CD4-positive, alpha-beta T cell treated with Interleukin-4 for 1 hour (primary cell): ENCODE measurements at places on chromosomes 7 and 10.
A peak's percentile ranks its signal among the peaks of the same experiment; 100 is the strongest.

DNA sequence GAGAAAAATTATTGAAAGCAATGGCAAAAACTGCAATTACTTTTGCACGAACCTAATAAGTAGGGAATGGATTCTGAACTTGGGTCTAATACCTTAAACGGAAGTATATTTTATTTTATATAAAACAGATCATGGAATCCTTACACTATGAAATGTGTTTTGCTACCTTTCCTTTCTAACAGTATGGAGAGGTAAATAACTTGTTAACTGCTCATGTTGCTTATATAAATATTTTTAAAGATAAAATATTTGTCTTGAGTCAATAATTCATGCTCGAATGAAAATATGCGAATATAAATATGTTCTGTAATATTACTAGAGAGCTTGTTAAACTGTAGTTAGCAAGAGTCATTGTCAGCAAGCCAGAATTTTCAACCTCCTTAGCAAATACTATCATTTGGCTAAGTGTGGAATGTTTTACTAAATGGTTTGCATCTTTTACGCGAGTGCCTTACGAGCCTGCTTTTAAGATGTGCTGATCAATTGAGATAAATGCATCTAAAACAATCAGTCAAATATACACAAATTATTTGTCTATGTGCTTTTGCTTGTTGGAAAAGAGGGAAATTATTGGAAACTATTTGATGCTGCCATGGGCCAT lies 5.9 kb downstream of the GNAT3 start:
- no peak for DNase-seq

DNA sequence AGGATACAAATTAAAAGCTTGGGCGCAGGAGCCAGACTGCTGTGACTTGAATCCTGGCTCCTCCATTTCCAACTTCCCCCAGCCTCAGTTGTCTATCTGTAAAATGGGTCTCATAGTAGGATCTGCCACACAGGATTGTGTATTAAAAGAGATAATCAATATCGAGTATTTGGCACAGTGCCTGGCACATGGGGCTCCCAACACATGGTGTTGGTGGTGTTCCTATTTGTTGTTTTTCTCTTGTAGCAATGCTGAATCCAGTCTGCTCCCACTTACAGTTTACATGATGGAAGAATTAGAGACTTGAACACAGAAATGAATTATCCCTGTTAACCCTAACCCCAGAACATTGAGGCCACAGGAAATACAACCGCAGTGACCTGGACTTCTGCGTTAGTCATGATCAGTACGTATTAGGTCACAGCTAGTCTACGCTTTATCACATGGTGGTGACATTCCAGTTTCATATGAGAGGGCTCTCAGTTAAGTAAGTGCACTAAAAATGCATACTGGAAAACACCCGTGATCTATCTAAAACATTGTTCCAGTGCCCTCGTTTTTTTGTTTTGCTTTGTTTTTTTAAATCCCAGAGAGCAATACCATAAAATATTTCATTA lies 169.5 kb upstream of the KLF14 start:
- peak; percentile 40 for DNase-seq

- no peak for DNase-seq
These were observed 32.9 kb downstream of the TACC2 start for GRCh38 chr10:122021828-122022227.

DNA sequence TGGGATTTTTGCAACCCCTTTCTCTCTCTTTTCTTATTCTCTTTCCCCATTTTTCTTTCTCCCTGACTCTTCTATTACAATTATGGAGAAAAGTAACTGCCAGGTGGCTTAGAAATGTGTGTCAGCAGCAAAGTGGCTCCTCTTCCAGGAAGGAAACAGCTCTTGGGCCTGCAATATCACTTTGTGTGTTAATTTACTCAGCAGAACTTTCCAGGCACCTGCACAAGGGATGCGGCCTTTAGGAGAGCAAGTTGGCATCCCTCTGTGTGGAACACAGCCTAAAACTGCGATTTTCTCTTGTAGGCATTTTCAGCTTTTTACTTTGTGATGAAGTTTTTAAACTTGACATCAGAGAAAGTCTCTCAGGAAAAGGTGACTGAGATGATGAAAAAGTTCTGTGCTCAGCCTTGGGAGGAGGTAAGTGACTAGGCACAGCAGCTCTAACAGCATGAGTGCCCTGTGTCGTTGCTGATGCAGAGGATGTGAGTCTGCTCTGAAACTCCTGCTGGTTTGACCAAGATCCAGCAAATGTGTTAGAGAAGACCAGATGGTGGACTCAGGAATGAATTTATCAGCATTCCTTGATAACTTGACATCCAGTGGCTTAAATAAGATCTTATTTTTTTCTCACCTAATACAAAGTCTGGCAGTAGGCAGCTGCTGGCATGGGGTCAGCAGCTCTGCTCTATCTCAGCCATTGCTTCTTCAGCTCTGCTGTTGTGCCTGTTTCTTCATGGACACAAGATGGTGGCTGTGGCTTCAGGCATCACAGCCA lies 47.4 kb upstream of the CC2D2B start:
- no peak for DNase-seq

GRCh38 chr7:25615593-25615992 lies 387.3 kb upstream of the NPVF start:
- DNase-seq = no peak

- DNase-seq = peak; percentile 63
These were observed 157.4 kb downstream of the ST7 start for GRCh38 chr7:117110480-117111315.

DNA sequence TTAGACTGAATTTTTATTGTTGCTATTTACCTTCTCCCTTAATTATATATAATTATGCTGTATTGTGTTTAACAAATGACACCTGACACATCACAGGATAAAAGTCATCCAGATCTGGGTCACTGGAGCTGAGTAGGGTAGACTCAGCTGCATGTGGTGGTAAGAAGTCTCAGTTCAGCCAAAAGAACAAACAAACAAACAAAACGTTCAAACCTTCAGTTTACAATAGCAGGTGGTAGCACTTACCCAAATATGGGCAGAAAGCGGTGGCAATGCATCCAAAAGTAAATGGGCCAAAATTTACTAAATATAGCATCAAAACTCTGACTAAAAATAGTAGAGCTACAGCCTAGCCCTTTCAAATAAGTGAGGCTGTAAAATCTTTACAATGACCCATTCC lies 42.2 kb downstream of the ZWINT start:
- no peak for DNase-seq

DNA sequence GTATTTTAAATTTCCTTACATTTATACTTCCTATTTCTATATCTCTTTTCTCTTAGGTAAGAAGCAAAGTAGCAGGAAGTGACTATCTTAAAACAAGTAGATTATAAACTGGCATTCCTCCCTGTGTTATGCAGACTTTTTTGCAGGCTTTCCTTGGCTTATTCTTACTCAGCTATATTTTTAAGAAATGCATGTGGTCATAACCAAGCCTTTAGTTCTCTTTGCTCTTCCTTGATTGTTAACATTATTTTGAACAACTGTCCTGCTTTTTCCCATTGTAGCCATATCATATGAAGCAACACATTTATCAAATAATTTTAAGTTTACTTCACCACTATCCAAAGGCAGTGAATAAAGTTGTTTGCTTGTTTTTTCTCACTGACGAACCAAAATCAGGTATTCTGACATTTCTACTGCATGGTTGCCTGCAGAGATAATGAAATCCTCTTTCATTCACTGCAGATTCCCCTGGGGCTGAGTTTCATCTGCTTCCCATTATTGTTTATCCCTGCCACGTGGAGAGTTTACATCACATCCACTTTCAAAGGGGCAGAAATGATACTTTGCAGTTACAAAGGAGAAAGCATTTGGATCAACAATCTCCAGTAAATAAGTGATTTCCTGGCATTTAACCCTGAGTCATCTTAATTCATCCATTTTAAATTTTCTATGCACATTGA lies 389.9 kb upstream of the SEMA3C start:
- DNase-seq = no peak

GRCh38 chr10:78025685-78026364 lies 3.5 kb downstream of the POLR3A start:
- DNase-seq = no peak

DNA sequence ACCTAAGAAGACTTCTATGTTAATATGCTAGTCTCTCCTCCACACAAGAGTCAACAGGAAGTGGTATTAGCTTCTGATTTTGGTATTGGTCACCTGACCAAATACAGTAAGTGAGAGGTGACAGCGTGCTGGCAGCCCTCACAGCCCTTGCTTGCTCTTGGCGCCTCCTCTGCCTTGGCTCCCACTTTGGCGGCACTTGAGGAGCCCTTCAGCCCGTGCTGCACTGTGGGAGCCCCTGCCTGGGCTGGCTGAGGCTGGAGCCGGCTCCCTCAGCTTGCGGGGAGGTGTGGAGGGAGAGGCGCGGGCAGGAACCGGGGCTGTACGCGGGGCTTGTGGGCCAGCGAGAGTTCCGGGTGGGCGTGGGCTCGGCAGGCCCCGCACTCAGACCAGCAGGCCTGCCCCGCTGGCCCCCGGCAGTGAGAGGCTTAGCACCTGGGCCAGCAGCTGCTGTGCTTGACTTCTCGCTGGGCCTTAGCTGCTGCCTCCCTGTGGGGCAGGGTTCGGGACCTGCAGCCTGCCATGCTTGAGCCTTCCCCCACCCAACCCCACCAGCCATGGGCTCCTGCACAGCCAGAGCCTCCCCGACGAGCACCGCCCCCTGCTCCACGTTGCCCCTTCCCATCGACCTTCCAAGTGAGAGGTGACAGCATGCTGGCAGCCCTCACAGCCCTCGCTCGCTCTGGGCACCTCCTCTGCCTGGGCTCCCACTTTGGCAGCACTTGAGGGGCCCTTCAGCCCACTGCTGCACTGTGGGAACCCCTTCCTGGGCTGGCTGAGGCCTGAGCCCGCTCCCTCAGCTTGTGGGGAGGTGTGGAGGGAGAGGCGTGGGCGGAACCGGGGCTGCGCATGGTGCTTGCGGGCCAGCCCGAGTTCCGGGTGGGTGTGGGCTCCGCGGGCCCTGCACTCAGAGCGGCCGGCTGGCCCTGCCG lies 4.2 kb upstream of the ACSL5 start:
- peak; percentile 77 for DNase-seq

DNA sequence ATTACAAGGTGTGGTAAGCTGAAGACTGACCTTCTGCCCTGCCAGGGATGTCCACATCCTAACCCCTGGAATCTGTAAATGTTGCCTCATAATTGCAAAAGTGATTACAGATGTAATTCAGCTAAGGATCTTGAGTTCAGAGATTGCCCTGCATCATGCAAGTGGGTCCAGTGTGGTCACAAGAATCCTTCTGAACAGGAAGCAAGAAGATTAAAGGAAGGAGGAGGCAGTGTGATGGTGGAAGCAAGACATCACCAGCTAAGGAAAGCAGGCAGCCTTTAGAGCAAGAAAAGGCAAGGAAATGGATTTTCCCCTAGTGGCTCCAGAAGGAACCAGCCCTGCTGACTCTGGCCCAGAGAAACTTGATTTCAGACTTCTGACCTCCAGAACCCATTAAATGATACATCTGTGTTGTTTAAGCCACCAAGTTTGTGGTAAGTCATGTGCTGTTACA lies 78.1 kb downstream of the USP6NL start:
- DNase-seq = no peak

- no peak for DNase-seq
These were observed 139.3 kb downstream of the GLI3 start for GRCh38 chr7:42097752-42098151.

DNA sequence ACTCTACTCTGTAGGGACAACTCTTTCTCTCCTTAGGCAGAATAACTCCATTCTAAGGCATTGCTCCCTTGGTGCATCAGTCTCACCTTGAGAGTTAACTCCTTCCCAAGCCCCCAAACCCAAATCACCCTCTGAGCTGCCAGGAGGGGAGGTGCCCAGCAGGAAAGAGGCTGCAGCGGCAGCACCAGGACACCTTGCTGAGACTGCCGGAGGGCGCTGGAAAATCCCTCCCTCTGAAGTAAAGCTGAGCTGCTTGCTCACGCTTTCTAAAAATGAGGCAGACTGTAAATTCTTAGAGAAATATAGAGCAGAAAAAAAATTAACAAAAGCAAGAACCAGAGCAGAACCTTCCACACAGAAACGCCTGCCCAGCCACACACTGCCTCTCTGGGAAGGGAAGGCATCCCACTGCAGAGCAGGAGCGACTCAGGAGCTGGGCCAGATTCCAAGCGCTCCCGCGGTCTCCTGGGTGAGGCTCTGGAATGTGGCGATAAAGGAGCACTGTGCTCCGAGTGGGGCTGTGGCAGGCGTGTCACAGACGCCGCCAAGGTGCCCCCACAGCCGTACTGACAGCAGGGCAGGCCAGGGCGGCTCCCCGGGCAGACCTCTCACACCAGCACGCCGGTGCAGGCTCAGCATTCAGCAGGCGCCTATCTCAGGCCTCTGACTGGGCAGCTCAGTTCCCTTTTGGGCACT lies 202.1 kb downstream of the TNS3 start:
- DNase-seq = no peak

GRCh38 chr10:65805993-65806392 lies 1119.8 kb upstream of the LRRTM3 start:
- no peak for DNase-seq
